ENCODE measurements at places on chromosomes 6 and 20. TPM values are rescaled to one million over a fixed set of nuclear protein-coding genes. Genes with fewer than 3 reads are reported as not detected.

DNA sequence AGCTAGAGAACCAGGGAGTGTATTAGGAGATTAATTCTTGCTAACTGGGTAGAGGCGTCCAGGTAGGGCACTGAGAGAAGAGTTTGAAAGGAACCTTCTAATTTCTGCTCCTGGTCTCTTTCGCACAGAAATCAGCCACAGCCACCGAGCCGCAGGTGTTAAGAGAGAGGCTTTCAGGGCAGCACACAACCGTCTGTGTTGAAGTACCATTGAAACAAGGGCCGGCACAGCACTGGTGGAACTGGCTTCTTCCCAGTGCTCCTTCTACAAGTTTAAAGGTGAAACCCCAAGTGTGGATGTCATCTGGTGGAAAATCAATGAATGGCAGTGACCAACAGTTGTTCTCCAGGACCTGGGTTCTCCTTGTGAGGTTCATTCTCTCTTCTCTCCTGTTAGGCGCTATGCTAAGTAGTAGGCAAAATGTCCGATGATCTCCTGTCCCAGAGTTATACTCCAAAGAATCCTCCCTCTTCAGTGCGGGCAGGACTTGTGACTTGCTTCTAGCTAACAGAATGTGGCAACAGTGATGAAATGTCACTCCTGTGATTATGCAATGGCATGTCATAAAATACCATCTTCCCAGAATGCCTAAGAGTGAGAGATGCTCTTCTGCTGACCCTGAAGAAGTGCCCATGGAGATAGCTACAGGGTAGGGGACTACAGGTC lies 15.0 kb upstream of the RIN2 start:
- no peaks in the 10 kb centered on the region for H3K36me3 ChIP-seq
- no peak overlapping the region for H3K4me3 ChIP-seq
- no peaks in the 10 kb centered on the region for H3K4me1 ChIP-seq

Gene GID8
- 20.5 TPM for total RNA-seq

DNA sequence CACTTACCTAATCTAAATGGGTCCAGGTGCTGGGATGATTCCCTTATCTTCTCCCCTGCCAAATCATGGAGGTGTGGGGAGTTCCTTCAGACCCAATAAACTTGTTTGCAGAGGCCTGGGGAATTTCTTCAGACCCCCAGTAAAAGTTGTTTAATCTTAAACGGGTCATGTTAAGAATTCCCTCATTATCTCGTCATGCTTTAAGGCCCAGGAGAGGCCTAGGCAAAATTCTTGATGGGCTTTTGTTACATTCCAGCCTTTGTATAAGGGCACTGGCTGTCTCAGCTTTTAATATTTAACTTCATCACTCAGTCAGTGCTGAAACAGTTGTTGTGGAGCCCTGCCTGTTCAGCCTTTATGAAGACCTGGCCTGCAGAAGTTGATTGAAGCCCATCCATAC lies 11.0 kb upstream of the SLC35B3 start:
- H3K27ac ChIP-seq = no peak overlapping the region
- H3K4me1 ChIP-seq = no peaks in the 10 kb centered on the region
- H3K4me3 ChIP-seq = no peak overlapping the region
- H3K36me3 ChIP-seq = no peaks in the 10 kb centered on the region

- H3K4me1 ChIP-seq = peaks cover 4% of the 10 kb centered on the region
- H3K27ac ChIP-seq = no peak overlapping the region
- H3K4me3 ChIP-seq = no peak overlapping the region
- no peaks in the 10 kb centered on the region for H3K27me3 ChIP-seq
- H3K36me3 ChIP-seq = peaks cover 79% of the 10 kb centered on the region
Observed at GRCh38 chr20:8000796-8001195, 18.8 kb downstream of the TMX4 start.

GRCh38 chr6:125524356-125524755 lies 222.6 kb upstream of the HDDC2 start:
- H3K36me3 ChIP-seq = no peaks in the 10 kb centered on the region
- no peak overlapping the region for H3K27ac ChIP-seq
- H3K27me3 ChIP-seq = no peaks in the 10 kb centered on the region
- no peaks in the 10 kb centered on the region for H3K4me1 ChIP-seq
- DNase-seq = no peak

Gene FAXC
- 0.25 TPM for total RNA-seq

DNA sequence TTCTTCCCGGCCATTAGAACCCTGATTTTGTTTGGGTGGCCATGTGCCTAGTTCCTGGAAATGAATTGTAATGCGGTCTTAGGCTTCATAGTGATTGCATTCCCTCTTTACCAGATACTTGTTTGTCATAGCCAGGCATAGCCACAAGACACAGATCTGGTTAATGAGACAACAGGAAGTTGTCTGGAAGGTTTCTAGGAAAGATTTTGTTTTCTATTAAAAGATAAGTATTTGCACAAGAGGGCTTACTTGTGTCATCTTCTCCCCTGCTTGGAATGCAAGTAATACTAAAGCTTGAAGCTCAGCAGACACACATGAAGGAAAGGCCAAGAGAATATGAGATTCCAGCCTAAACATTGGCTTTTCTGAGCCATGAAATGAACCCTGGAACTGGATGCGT lies 12.9 kb downstream of the FARS2 start:
- no peaks in the 10 kb centered on the region for H3K4me1 ChIP-seq
- no peaks in the 10 kb centered on the region for H3K36me3 ChIP-seq
- no peak overlapping the region for H3K4me3 ChIP-seq
- H3K27ac ChIP-seq = no peak overlapping the region

Gene UST
- total RNA-seq = 1.6 TPM

DNA sequence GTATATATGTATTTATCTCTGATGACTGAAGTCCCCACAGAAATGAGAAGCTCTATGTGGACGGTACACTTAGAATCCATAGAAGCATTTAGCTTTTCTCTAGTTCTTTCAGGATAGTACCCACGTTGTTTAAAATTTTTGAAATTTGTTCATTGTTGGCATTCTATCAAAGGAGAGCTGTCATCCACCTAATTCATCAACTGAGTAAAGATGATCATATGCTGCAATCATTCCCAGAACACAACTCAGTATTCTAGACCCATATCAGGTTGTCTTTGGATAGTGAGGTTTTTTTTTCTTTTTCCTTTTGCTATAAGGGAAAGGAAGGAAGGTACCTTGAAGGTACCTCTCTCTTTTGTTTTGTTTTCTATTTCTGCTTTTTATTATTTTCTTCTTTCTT lies 9.3 kb downstream of the SERAC1 start:
- H3K36me3 ChIP-seq = no peaks in the 10 kb centered on the region
- H3K4me1 ChIP-seq = no peaks in the 10 kb centered on the region
- H3K27ac ChIP-seq = no peak overlapping the region
- H3K4me3 ChIP-seq = no peak overlapping the region
- no peaks in the 10 kb centered on the region for H3K27me3 ChIP-seq
- DNase-seq = no peak

Measured in heart left ventricle (tissue), 16 donors.